ENCODE measurements at places on chromosomes 2 and 18.

GRCh38 chr2:218257390-218257981 lies 3.3 kb upstream of the GPBAR1 start:
- DNase-seq, result no peak

DNA sequence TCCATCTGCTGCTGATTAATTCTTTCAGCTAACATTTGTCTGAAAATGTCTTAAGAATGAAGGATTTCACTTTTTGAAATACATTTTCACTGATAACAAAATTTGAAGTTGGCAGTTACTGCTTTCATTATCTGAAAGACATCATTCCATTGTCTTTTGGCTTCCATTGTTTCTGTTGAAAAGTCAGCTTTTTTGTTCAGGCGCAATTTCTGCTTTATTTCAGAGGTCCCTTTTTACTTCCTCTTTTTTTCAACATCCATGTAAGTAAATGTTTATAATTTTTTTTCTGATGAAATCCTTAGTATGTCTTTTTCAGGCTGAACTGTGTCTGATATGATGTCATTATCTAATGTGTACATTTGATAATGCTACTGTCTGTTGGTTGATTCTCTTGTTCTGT lies 184.2 kb downstream of the RND3 start:
- no peak for DNase-seq

DNA sequence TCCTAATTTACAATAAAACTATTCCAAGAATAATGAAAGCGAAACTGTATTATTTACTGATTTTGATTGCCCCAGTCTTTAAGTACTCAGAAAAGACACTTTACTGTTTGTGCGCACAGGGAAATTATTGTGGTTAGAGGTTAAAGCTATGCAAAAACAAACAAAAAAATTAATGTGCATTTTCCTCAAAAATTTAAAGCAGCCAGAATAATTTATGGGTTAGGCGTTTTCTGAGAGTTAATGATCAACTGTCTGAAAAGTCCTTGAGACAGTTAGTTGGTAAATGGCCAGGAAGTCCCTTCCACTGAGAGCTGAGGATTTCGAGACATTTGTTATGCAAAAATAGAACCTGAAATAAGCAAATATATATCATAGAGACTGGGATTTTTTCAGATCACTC lies 143.3 kb downstream of the IRS1 start:
- DNase-seq, result peak; percentile 22

DNA sequence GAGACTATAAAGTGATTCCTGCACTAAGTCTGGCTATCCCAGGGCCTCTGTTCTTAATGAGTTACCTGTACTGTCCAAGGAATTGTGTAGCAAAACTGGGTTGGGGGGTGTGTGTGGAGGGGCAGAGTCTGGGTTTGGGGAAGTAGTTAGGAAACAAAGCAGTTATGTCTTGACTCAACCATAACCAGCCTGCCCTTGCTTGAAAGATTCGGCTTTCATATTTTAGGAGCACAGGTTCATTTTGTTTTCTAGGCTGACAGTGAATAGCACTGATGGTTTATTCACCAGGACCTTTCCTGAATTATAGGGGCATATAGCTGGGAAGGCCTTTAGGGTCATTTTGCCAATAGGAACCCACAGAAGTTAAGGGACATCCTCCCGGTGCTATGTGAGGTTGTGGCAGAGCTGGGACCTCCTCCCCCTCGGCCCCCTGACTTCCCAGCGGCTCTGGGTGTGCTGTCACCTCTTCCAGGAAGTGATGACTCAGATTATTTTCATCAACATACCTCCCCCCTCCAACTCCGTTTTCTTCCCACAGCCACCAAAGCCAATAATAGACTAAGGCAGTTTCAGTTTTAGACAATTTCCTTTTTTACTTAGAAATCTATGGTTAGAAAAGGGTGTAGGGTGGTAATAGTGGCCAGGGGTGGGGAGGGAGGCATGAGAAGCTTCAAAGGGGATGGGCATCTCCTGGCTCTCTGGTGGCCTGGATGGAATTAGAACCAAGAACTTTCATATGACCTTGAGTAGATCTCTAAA lies 44.8 kb downstream of the SETBP1 start:
- peak; percentile 70 for DNase-seq

- no peak for DNase-seq
These were observed 186.8 kb downstream of the DSC3 start for GRCh38 chr18:30855762-30856161.

All from AG10803 (cell line).